Pancreas (tissue), 10 donors: ENCODE measurements at places on chromosomes 2 and 18. TPM values are rescaled to one million over a fixed set of nuclear protein-coding genes. Genes with fewer than 3 reads are reported as not detected.

Gene ALLC
- not detected for total RNA-seq

Gene ALK
- total RNA-seq = 0.06 TPM

Gene ATP9B
- 13.2 TPM for total RNA-seq

Gene CYRIA
- total RNA-seq = 2.2 TPM

Gene LOXHD1
- total RNA-seq = 0.14 TPM

Gene PROKR1
- total RNA-seq = not detected

Gene ITPRIPL1
- 0.39 TPM for total RNA-seq

Gene MC5R
- total RNA-seq = not detected

Gene MYO5B
- total RNA-seq = 11.8 TPM

Gene G6PC2
- total RNA-seq = 33.7 TPM

Gene ADAM23
- total RNA-seq = 0.67 TPM

Gene SLC4A5
- 1.1 TPM for total RNA-seq

Gene SLC9A4
- total RNA-seq = not detected

Gene DCDC2C
- total RNA-seq = not detected

Gene HNMT
- 44.6 TPM for total RNA-seq

Gene SMYD1
- not detected for total RNA-seq

Gene CHST9
- 6.0 TPM for total RNA-seq

Gene SOX11
- total RNA-seq = not detected

Gene ANKRD30B
- total RNA-seq = 0.74 TPM

Gene GNLY
- not detected for total RNA-seq

Gene TMEM17
- total RNA-seq = 2.8 TPM

Gene AKAIN1
- total RNA-seq = not detected
